ENCODE measurements at places on chromosomes 4 and X.

DNA sequence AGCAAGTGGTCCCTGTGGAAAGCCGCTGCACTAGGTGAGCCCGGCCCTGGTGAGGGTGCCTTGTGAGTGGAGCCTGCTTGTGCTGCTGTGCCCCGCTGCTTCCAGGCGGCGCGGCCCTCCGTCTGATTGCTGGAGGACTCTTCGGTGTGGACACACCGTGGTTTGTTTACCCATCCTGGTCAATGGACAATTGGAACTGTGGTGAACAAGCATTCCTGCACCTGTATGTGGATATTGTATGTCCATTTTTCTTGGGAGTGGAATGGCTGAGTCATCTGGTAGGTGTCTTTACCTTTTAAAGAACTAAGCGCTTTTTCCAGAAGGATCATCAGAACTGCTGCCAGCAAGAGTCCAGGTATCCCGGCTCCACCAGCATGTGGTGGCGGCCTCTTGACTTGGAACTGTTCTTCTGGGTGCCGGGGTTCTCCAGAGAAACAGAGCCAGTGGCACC, 15.6 kb downstream of the MAEA start:
- no peak for DNase-seq

DNA sequence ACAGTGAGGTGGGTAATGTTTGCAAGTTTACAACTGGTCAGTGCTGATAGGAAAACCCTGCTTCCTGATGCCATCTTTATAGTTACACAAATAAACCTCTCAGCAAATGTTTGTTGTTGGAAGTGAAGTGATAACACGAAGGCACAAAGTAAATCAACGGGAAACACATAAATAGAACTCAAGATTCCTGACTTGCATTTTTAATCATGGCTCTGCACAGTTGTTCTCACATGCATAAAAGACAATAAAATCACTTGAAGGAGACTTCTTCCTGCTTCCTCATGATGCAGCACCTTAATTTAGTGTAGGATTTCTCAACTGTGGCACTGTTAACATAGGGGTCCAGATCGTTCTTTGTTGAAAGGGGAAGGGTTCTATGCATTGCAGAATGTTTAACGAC, 907.7 kb downstream of the RAB28 start:
- no peak for DNase-seq

- no peak for DNase-seq
Observed at GRCh38 chrX:69029771-69030170, 135.5 kb downstream of the PJA1 start.

- no peak for DNase-seq
Observed at GRCh38 chr4:98423009-98423408, 161.8 kb downstream of the RAP1GDS1 start.

DNA sequence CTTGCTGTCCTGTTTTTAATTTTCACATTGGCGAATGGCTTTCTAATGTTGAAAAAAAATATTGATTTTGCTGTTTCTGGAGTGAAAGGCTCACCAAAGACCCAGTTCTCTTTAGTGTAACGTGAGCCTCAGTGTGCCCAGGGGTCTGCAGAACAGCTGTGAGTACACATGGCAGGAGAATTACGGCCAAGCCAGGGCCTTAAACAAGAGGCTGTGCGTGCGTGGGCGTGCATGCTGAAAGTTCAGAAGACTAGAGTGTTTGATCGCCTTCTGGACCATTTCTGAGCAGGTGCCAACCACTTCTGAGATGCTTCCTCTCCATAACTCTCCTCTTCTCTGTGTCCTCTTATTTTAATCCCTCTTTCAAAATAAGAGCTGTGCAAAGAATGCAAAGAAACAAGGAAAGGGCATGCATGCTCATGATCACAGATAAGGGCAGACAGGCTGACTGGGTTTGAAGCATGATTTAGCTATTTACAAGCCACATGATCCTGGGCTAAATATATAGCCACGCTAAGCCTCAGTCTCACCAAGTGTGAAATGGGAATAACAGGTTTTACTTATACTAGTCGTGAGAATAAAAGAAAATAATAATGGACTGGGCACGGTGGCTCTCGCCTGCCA, 9.9 kb downstream of the PHEX start:
- no peak for DNase-seq

GRCh38 chr4:121472937-121473721, 92.3 kb upstream of the QRFPR start:
- no peak for DNase-seq

GRCh38 chr4:7971881-7972500, 32.3 kb upstream of the AFAP1 start:
- no peak for DNase-seq

DNA sequence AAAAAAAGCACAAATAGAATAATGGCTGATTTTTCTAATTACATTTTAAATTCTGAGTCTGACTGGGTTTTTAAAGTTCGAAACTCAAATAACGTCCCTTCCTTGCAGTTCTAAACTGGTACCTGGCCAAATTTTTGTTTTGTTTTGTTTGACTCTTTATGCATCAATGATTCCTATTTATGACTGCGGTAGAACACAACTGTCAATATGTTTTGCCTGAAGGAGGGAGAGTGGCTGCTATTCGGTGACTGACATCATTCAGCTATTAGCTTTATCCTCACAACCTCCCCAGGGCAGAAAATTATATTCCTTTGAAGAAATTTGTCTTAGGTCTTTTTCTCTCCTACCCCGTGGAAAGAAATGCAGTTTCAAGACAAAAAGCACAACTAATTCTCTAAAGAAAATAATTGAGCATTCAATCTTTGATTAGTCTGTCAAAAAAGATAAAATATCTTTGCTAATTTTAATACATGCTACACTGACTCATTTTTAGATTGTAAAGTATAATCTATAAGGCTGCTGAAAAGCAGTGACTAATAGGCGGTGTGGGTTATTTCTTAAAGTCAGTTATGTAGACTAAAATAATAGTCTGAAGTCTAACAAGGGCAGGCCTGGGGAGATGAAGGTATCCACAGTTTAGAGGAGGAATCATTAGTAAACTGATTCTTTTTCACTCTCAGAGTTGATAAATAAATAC, 61.9 kb downstream of the TMEM150C start:
- no peak for DNase-seq

DNA sequence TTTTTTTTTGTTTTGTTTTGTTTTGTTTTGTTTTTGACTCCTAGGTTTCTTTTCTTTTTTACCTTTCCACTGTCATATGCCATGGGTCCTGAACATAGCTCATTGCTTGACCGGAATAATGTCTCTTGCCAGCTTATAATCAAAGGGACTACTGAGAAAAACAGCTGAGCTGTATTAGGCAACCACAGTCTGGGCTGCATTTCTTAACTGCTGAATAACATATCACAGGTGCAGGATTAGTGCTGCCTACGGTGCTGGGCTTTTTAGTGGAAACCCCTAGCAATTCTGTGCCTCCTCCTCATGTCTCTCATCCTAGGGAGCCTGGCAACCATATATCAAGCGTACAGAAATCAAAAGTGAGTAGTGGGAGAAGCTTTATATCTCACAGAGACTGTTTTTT, 333.5 kb downstream of the BMPR1B start:
- DNase-seq = no peak

- no peak for DNase-seq
Observed at GRCh38 chrX:49155243-49155899, 7.2 kb upstream of the MAGIX start.

- no peak for DNase-seq
Observed at GRCh38 chr4:55458164-55458563, 62.4 kb downstream of the TMEM165 start.

DNA sequence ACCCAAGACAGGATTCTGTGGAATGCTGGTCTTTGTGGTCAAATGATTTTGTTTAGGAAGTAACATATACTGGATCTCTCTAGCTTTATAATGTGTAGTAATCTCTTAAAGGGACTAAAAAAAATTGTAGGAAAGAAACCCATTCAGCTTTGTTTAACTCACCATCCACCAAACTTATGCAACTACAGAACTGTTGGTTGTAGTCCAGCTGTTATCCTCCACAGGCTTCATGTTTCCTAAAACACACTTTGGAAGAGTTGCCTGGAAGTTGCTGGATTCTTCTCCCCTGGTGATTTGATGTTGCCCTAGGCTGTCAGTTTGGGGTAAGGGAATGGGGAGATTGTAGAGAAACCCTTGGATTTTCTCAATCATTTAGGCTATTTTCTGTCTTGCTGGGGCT, 89.3 kb downstream of the RLIM start:
- DNase-seq = no peak

DNA sequence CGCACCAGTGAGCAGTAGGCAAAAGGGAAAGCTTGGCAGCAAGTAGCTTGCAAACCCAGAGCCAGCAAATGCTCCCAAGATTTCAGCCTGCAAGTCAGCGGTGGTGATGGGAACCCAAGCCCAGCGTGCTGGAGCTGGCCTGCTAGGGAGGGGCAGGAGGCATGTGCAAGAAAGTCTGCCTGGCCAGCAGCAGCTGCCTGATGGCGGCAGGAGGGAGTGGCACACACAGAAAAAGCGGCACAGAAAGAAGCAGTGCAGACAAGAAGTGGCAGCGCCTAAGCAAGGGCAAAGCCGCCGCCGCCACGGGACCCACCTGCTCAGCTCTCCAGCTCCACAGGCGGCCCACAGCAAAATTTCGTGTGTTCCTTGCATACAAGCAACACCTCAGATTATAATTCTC, 1206.5 kb upstream of the PABPC4L start:
- no peak for DNase-seq

DNA sequence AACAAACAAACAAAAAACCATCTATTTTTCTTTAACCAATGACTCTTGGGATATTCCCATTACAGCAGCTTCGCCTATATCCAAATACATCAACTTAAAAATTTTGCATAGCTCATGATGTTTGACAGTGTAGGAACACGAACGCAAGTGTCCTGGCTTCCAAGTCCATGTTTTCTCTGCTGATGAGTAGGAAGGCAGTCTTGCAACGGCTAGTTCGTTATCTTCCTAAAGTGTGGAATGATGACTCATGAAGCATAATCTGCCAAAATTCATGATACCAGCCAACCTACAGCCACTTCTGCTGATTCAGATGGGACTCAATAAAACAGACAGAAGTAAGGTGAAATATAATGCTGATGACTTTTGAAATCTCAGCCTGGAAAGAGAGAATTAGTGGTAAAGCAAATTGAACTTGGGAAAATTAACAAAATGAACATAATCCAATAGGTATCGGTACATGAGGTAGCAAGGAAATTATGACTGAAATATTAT, 6.4 kb upstream of the SEPTIN11 start:
- DNase-seq = no peak

DNA sequence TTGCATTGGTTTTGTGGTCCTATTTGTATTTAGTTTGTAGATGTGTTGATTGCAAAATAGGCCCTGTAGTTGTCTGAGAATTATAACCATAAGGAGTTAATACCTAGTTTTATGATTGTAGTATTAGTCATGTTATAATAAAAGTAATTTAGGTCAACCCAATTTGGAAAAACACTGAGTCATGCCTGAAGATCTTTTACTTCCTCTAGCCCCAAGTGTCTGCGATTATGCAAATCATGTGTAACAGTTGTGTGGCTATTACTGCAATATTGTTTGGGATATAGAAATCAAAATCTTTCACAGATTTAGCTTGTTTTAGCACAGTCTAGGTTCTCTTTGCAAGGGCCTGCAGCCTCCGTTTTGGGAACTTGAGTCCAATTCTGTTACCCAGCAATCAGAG, 12.6 kb downstream of the SRD5A3 start:
- DNase-seq = no peak

GRCh38 chrX:46311581-46312120, 233.6 kb downstream of the ZNF674 start:
- DNase-seq = no peak

DNA sequence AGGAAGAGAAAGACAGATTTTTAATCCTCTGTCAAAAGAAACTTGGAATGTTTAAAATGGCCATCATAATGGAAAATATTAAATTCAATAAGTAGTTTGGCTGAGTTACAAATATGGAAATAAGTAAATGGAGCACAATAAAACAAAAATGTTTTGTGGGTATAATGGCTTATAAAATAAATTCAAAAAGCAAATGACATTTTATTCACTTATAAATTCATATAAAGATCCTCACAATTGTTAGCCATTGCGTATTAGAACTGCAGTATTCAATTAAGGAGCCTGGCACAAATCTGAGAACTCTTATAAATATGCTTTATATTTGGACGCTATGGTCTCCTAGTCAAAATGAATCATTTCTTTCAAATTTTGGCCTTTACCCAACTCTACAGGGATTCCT, 339.0 kb upstream of the PABPC4L start:
- no peak for DNase-seq

DNA sequence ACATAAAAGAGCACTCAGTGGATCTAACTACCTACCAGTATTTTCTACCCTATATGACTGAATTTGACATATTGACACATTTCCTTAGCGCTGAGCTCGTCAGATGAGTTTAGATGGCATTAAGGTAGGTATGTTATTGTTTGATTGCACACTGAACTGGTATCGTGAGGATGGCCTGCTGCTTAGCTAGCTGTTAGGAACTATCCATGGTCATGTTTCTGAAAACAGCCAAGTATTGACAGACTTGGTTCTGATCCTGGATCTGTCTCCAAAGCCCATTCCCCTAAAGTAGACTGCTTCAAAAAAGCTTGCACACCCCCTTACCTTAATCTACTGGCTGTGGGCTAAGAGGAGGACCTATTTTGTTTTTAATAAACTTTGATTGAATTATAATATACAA, 32.9 kb downstream of the FNIP2 start:
- no peak for DNase-seq

DNA sequence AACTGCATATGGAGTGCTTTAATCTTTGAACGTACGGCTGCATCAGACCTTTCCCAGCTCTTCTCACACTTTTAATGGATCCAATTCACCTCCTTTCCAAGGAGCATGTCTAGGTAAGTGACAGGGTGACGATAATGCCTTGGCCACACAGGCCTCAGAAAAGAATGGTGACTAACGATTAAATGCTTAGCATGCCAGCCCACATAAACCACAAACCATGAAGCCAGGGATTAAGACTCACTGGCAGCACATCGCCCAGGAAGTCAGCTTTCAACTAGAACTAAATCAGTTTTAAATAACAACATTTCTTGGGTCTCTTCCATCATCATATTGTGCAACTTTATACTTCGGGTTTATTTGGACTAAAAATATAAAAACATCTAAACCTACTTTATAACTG, 28.7 kb downstream of the INPP4B start:
- DNase-seq = peak; percentile 51

- DNase-seq = no peak
Observed at GRCh38 chr4:111400741-111401140, 744.5 kb upstream of the FAM241A start.

DNA sequence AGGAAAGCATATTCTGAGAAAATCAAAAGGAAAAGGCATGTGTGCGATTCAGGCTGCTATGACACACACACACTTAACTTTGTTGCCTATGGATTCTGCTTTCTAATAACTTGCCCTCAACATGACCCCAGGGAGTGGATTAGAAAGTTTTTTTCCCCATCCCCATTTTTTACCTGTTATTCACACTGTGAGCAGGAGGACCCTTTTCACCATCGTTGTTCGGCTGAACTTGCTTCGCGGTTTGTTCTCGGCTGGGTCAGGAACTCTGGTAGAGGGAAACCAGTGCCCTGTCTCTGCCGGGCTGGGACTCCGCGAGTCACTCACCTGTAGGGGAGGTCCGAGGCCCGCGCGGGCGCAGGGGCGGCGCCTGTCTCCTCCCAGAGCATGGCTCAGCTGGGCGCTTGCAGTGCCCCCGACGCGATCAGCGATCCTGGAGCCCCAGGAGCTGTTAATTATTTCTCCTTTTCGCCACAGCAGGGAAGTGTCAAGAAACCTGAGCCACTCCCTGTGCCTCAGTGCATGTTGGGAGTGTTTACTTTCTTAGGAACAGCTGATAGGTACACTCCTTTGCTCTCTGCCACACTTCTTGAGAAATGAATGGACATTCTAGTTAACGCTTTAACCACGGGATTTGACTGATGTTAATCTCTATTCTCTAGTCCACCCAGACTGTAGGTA, at the start of gene RASSF6:
Gene RASSF6 (minus strand): TSS at position 322 of the 678 bp plus-strand sequence. CDS start 8,641 bp downstream, outside the sequence.
- no peak for DNase-seq

GRCh38 chr4:12734586-12734985, 749.6 kb downstream of the RAB28 start:
- no peak for DNase-seq

- DNase-seq = no peak
Observed at GRCh38 chrX:20595928-20596575, 329.3 kb upstream of the RPS6KA3 start.

Measured in GDM1 (cell line).